Retinal pigment epithelial cell (primary cell): ENCODE measurements at places on chromosomes 12 and 14.

DNA sequence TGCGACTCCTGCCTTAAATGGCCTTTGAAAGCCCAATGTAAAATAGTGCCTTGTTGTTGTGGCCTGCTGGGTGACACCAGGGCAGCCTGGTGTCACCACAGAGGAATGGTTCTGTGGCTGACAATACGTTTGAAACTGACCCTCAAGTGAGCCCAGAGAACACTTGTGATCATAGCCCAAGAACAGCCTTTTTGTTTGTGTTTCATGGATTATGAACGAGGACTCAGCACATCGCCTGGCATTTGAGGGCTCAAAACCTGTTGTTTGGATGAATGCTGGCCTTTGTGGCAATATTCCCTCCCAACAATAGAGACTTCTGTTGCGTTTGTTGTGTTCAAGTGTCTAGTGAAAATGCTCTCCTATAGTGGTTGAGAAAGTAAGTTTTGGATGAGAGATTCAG is 48.5 kb downstream of the TSPAN9 start:
- no peak for DNase-seq

GRCh38 chr12:175250-175649 is 38.7 kb downstream of the SLC6A12 start:
- no peak for DNase-seq

DNA sequence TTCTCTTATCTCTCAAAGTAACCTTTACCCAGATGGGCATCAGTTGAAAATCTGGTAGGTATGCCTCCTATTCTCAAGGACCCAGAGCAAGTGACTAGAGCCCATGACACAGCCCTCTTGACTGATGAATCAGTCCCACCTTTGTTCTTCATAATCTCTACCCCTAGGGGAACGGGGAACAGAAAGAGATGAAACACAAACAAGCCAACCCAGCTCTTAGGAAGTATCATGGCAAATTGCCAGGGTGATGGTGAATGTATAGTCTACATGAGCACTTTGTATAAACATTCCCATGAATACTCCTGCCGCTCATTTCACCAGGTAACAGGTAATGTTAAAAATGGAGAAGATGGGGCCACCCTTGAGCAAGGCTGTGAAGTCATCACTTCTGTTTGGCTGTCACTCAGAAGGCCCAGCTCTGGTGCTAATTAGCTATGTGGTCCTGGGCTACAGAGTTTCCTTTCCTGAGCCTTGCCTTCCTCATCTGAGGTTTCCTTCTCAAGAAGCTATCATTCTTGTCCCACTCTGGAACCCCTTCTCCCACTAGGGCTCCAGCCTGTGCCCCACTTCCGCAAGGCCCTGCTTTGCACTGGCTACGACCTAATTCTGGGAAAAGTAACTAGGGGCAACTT is 161.7 kb downstream of the ANO2 start:
- no peak for DNase-seq

DNA sequence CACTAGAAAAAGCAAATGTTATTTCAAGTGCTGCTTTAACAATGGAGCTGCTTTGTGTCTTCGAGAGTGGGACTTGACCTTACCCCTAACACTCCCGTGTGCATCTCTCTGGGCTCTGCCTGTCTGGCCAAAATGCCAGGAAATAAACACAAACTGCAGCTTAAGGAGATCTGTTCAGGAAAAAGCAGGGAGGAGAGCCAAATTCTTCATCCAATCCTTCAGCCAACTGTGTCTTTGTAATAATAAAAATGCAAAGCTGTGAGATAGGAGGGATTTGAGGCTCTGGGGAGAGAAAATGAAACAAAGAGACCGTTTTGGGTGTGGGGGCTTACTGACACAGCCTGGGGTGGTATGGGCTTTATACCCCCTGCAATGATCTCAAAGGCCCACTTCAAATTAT is 85.8 kb upstream of the WSCD2 start:
- no peak for DNase-seq

DNA sequence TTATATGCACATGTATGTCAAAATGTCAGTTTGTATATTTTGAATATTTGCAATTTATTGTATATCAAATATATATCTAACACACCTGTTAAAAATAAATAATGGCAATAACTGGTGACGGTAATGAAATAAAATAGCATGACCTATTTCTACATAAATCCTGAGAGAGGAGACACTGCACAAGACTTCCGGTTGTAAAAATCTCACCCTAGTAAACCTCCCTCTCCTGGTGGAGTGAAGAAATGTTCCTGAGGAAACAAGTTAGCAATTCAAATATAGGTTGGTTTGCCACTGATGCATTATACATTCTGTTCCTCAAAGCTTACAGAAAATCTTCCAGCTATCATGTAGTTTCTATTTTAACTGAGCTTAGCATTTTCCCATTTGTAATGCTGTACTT is 166.1 kb upstream of the SYT10 start:
- DNase-seq: no peak

DNA sequence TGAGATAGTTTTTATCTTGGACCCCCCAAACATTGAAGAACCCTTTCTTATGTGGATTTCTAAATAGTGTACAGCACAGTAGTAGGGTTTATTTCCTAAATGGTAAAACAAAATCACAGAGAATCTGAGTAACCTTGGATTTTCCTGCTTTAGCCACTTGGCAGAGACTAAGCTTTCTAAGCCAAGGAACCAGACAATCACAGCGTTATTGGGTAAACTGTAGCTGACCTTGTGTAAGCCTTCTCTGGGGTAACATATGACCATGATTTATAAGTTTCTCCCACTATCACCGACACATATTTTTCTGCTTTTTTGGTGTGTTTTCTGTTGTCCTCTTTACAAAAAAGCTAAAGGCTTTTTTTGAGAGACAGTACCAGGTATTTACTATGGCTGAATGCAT is 136.3 kb upstream of the PZP start:
- peak; percentile 18 for DNase-seq

- no peak for DNase-seq
These were observed 7.4 kb upstream of the SYCP3 start for GRCh38 chr12:101746661-101747060.

DNA sequence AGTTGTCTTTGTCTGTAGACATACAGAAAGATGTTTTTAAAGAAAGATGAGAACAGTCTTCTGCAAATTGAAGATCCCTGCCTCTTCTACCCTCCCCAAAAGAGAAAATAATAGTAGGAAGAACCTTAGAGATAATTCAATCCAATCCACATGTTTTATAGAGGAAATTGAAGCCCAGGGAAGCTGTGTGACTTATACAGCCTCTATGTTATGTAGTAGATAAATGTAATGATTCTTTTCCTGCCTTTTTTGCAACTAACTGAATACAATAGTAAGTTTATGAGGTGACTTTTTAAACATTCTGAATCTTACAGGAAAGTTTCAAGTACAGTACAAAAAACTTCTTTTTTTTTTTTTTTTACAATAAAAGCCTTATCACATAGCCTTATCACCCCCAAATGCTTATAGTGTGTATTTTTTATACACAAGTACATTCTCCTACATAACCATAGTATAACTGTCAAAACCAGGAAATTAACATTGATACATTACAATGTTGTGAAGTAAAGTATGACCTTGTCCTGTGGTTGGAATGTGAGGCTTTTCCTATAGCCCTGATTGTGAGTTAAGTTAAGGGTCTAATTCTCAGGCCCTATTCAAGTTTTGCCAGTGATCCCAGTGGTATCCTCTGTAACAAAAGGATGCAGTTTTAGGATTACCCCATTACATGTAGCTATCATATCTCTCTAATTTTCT is 94.4 kb downstream of the FIGNL2 start:
- no peak for DNase-seq

DNA sequence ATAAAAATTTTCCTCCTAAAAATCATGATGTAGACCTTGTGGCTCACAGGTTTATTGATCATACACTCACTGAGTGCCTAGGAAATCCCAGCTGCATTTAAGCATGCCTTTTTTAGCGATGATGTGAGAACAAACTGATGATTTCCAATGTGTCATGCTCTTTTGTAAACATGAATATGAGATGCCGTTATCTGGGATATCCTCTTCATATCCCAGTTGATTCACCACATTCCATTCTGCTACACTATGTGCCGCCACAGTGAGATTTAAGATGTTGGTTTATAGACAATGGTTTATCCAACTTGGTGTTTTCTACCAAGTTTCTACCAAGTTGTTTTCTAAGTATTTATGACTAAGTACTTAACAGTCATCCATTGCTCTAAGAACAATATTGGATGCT is 5.2 kb downstream of the OR4E1 start:
- DNase-seq: no peak

DNA sequence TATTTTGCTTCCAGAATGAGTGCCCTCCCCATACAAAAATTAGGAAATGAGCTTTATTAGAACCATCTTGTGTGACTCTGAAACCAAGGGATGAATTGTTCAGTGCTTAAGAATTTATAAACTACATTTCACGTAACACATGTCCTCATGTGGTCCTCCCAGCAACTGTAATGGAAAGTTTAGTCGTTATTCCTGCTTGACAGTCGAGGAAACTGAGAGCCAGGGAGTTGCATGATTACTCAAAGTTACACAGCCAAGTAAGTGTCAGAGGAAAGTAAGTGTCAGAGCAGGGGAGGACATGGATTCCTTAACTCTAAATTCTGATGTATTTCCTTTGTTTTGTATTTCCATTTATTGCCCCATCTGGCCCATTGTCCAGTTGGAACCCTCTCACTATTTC is 453.9 kb downstream of the FUT8 start:
- DNase-seq: no peak

DNA sequence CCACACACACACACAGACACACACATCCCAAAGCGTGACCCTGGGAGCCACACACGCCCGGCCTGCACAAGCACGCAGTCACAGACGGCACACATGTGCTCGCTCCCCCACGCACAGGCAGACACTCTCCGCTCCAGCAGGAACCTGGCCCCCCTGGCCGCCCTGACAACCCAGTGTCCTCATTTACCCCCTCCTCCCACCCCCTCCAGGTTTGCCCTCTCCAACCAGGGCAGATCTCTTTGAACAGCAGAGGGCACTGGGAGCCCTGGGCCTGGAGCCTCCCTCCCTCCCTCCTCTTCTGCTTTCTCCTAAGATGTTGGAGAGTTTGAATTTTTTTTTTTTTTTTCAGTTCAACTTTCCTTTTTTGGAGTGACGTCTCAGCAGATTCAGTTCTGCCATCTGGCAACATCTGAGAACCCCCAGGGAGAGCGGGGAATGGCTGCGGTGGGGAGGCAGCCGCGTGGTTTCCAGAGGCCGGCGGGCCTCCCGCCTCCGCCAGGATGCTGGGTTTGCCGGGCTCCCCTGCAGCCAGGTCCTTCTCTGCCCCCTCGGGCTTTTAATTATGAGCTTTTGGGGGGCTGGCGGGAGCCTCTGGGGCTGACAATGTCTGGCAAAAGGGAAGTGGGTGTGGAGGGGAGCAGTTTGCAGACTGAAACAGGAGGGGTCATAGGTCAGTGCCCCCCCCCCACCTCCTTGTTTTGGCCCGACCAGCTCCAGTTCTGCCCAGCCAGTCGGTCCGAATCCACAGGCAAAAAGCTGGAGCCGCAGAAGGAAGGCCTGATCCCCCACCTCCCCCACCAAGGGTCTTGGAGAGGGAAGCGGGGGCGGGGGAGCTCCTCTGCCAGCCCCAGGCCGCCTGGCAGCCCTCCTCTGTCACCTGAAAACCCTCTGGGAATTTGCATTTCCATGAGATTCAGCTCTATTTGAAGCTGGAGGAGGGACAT is 1.3 kb upstream of the NCOR2 start:
- no peak for DNase-seq

- peak; percentile 96 for DNase-seq
These were observed 27.1 kb upstream of the CDK17 start for GRCh38 chr12:96427269-96427729.

DNA sequence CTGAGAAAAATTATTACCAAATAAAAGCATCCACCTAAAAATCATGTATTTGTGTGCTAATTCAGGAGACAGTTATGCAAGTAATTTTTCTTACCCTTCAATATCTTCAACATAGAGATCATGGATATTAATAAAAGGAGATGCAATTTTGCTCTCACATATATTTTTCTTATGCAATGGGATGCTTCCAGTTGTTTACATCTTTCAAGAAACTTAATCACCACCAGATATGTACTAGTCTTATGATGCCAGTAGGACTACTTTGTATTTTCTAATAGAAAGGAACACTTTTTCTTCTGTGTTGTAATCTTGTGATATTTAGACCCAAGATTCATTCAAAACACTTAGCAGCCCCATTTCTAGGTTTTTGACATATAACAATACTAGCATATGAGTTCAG is 107.6 kb downstream of the NAV3 start:
- DNase-seq: no peak

GRCh38 chr12:1634590-1635191 is 5.7 kb downstream of the WNT5B start:
- no peak for DNase-seq

DNA sequence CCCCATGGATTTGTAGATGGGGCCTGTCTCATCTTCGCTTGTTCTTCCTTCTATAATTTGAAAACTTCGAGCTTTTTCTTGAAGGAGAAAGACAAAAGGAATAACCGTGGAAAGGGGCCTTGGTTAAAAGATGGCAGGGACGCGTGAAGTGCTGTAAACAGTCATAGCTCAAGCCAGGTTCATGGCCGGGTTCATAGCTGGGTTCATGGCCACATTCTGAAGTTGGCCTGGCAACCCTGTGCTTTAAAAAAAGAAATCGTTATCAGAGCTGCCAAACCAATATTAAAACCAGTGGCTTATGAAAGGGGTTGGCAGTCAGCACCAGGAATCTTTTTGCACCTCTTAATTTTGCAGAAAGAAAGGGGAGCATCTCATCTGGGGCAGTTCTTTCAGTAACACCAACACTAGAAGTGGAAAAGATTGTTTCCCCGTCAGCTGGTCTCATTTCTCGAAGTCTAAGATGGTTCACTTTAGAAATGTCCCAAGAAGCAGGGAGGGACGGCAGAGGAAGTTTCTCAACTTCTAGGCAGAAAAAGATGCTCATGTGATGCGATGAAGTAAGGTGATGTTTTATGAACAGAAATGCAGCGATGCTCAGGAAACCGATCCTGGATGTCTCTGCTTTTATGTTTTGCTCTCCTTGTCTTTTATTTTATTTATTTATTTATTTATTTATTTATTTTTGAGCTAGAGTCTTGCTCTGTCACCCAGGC is 193.1 kb upstream of the TBX3 start:
- no peak for DNase-seq

DNA sequence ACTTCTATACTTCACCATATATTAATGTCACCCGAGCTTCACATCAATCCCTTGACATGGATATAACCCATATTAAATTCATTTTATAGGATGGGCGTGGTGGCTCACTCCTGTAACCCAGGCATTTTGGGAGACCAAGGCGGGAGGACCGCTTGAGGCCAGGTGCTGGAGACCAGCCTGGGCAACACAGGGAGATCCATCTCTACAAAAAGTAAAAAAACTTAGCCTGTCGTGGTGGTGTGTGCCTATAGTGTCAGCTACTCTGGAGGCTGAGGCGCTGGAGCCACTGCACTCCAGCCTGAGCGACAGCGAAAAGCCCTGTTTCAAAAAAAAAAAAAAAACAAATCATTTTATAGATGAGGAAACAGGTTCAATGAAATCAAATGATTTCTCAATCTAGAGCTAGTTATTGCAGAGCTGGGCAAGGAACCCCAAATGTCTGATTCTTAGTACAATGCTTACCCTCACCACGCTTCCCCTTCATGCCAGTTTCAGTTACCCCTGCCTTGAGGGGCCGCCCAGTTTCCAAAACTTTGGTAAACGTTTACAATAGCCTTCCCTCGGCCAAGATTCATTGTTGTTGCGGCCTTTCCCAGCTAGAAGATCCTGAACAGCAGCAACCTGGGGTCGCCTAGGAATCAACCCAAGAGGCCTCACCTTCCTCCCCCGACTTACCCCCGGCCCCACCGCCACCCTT is 751 bp downstream of the PSMB5 start:
- no peak for DNase-seq

GRCh38 chr12:3259973-3260372 is 182.8 kb downstream of the TSPAN9 start:
- DNase-seq: no peak
